KG1 (cell line): ENCODE measurements at places on chromosomes 11 and 22.

DNA sequence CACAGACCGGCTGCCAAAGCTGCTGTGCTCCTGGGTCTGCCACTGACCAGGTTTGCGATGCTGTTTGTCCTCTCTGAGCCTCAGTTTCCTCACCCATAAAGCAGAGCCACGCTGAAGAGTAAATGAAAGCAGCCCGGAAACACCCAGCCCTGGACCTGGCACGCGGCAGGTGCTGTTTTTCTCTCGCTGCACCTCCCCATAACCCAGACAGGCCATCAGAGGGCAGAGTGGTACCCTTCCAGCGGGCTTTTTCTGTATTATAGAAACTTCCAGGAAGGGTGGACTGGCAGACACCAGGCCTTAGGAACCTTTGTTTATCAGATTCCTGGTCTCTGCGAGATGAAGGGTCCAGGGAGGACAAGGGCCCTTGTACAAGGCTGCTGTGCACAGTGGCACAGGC, 17.9 kb upstream of the FGF19 start:
- no peak for DNase-seq

GRCh38 chr11:103980108-103980507, 56.3 kb upstream of the DDI1 start:
- DNase-seq = no peak

DNA sequence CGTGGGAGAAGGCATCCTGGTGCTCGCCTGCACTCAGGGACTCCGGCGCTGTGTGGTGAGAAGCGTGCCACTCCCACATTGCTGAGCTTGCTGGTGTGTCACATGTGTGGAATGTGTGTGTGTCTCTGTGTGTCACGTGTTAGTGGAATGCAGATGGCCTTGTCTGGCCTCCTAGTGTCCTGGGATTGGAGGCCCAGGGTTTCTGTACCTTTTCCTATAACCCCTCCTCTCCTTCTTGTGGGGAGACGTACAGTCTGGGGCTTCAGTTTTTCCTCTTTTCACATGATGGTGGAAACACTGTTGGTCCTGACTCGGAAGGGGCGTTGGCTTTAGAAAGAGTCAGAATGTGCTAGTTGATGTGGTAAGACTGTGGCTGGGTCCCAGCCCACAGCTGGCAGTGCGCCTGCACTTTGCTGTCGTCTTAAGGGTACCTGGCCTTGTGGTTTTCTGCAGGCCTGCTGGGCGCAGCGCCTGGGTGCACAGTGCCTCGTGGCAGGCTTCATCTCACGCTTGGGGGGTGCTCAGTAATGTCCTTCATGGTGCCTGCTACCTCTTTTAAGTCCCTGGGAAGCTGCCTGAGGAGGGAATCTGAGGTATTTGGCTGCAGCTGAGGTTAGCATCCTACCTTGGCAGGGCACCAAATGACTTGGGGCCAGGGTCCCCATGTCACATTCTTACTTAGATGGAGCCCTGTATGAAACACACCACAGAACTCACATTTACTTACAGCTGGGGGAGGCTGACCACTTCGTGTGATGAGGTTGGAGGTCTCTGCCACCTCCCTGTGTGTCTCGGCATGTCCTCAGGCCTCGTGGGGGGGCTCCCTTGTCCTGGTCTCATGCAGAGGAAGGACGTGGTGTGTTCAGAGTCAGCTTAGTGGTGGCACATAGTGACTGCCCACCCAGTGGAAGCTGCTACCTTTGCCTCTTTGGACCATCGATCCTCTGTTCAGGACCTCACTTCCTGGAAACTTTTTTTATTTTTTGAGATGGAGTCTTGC, 61.9 kb downstream of the MED15 start:
- DNase-seq = no peak

DNA sequence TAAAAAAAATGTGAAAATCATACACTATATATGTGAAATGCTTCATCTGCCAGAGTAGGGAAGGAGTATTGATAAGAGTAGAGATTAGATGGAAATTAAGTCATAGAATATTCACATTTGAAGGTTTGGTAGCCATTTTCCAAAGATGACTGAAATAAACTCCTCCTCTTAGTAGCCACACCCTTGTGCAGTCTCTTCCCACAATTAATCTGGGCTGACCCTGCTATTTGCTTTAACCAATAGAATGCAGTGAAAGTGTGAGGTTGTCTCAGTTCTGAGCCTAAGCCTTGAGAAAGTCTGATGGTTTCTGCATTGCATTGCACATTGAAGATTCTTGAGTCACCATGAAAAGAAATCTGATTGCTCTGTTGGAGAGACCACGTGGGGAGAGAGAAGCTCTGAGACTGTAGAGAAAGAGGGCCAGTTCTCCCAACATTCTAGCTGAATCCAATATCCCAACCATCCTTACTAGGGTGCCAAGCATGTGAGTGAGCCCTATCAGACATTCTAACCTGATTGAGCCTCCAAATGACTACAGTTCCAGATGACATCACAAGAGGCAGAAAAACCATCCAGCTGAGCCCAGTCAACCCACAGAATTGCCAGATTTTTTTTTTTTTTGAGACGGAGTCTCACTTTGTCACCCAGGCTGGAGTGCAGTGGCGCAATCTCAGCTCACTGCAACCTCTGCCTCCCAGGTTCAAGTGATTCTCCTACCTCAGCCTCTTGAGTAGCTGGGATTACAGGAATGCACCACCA, 29.4 kb upstream of the CAPRIN1 start:
- no peak for DNase-seq

DNA sequence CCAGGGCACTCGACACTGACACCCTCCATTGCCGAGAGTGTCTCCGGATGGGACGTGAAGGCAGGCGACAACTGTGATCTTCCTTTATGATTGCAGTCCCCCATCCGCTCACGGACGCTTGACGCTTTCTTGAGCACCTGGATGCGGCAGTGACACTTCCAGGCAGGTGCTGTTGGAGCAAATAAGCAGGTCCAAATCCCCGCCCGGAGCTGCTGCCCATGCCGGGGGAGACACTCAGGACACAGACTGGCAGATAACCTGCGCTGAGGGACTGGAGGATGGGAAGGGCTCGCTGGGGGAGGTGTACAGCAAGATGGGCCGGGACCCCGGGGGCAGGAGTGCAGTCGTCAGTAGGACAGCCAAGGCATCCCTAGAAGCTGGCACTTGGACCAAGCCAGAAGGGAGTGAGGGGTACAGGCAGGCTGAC, 1403.5 kb downstream of the BRD1 start:
- no peak for DNase-seq

DNA sequence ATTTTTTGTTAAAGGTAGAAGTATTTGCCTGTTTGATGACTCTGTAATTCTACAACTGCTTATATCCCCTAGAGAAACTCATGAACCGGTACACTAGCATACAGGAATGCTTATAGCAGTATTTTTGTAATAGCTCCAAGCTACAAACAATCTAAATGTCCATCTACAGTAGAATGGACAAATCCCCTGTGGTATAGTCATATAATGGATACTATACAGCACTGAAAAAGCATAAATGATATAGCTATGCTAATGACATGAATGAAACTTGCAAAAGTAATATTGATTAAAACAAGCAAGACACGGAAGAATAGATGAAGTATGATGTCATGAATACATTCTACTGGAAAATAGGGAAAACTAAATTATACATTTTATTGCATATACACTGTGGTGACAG, 142.9 kb downstream of the CEP164 start:
- no peak for DNase-seq

DNA sequence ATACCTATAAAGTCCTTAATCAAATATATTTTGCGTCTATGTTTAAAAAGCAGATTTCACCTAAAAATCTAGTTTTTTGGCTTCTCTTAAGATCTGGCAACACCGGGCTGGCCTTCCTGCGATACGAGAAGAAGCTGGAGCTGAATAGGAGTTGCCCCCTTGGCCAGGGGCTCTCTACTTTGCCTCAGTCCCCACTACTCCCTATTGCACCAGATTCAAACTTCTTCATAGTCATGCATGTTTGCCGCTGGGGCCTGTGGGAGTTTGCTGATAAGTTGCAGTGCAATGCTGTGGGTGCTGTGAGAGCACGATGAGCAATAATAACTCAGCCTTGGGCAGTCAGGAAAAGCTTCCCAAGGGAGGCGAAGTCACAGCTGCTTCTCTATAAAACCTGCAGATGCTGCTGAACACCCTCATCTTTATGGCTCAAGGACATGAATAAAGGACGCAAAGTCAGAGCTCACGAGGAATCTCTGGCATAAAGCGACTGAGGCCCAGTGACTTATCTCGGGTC, 15.2 kb upstream of the EIF3D start:
- DNase-seq = no peak

DNA sequence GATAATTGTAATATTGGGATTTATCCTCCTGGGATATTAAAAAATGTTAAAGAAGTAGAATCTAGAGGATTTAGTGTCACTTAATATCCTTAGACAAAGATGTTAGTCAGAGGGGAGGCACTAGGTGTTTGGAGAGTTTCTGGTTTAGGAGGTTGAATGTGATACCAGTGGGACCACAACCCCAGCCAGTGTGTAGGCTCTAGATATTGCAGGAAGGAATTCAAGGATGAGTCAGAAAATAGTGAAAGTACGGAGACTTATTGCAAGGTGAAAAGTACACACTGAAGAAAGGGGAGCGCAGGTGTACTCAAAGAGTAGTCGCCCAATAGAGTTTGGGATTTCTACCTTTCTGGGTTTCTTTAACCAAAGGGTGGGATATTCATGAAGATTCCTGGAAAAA, 5.7 kb upstream of the TMEM41B start:
- no peak for DNase-seq

GRCh38 chr11:114132417-114132816, 72.9 kb downstream of the ZBTB16 start:
- no peak for DNase-seq

GRCh38 chr11:119700536-119701346, 28.3 kb downstream of the NECTIN1 start:
- DNase-seq = no peak
